ENCODE measurements at places on chromosomes 12 and 14.

DNA sequence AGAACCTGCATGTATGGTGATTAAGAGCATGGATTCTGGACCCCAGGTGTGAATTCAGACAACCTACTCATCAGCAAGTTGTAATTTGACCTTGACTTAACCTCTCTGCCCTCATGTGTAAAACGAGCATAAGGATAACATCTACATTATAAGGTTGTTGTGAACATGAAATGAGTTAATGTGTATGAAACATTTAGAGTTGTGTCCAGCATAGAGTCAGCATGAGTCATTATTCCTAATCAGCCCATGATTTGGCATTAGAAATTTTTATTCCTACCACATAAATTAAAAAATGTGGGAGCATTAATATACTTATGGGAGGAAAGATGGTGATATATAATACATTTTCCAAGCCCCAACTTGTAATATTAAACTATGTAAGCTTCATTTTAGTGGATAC is 95.9 kb upstream of the DDHD1 start:
- no peak for DNase-seq

DNA sequence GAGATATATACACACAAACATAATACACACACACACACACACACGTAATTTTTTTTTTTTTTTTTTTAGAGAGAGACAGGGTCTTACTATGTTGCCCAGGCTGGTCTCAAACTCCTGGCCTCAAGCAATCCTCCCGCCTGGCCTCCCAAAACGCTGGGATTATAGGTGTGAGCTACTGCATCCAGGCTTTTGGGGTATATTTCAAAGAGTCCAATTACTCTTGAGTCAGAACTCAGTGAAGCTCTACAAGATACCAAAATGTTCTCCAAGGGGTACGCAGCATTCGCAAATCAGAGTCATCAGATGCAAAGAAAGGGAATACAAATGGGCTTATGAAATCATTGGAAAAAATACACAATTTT is 54.0 kb downstream of the PHLDA1 start:
- no peak for DNase-seq

- no peak for DNase-seq
Observed at GRCh38 chr14:96502621-96503305, 581 bp downstream of the PAPOLA start.

GRCh38 chr12:32569259-32569658 is 109.8 kb upstream of the DNM1L start:
- peak; percentile 0 for DNase-seq

DNA sequence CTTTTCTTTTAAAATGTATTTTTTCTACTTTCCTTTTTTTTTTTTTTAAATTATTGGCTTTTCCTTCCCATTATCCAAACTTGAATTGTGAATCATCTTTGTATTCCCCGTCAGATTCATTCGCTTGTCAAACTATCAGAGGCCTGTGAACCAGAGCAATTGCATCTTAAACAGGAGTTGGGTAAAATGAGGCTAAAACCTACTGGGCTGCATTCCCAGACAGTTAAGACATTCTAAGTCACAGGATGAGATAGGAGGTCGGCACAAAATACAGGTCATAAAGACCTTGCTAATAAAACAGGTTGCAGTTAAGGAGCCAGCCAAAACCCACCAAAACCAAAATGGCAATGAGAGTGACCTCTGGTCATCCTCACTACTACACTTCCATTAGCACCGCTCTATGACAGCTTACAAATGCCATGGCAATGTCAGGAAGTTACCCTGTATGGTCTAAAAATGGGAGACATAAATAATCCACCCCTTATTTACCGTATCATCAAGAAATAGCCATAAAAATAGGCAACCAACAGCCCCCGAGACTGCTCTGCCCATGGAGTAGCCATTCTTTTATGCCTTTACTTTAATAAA is 19.9 kb downstream of the FUT8 start:
- DNase-seq = no peak

DNA sequence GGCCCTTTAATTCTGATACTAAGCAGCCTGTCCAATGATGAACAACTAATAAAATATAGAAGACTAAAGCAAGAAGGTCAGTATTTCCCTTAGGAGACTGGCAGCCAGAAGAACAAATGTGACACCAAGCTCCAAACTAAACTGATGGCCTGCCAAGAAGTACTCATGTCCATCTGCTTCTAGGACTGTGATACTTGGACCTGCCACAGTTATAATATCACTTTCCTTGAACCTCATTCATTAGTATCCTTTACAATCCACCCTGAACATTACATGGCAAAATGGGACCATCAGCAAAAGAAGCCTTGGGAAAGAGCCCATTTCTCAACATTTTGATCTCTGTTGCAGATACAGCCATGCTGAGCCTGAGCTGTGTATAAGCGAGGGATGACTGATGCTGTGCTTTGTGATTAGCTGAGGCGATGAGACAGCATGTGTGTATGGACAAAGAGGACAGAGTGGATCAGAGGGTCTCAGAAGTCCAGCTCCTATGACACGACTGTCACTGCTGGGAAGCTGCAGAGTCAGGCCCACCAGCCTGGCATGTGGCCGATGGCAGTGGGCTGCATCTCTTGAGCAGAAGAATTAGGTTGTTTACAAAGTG is 73.9 kb downstream of the TGFB3 start:
- DNase-seq = no peak

DNA sequence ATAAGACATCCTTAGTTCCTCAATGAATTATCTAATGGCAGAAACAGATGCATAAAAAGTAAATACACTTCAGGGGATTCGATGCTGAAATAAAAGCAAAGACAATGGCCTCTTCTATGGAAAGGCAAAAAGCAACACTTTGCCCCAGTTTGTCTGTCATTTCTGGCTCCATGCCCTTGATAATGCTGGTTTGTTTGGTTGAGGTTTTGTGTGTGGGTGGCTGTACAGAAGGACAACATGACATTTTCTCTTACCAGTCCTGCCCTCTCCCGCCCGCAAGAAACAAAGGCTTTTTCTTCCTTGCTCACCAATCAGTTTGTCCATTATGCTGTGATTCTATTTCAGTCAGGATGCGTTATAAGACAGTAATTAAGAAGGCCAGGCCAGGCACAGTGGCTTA is 18.1 kb upstream of the WDR89 start:
- no peak for DNase-seq

- DNase-seq = no peak
Observed at GRCh38 chr12:118850244-118850825, 131.0 kb upstream of the SRRM4 start.

GRCh38 chr12:46985816-46986215 is 93.6 kb upstream of the PCED1B start:
- no peak for DNase-seq

- no peak for DNase-seq
Observed at GRCh38 chr12:64103825-64104740, 118.0 kb downstream of the KICS2 start.

GRCh38 chr12:113422030-113422885 is at the start of gene SDSL:
Gene SDSL, plus strand, starts transcription at chr12:113422380. Its CDS starts 5,603 bp downstream, at chr12:113427983.
- peak; percentile 38 for DNase-seq

DNA sequence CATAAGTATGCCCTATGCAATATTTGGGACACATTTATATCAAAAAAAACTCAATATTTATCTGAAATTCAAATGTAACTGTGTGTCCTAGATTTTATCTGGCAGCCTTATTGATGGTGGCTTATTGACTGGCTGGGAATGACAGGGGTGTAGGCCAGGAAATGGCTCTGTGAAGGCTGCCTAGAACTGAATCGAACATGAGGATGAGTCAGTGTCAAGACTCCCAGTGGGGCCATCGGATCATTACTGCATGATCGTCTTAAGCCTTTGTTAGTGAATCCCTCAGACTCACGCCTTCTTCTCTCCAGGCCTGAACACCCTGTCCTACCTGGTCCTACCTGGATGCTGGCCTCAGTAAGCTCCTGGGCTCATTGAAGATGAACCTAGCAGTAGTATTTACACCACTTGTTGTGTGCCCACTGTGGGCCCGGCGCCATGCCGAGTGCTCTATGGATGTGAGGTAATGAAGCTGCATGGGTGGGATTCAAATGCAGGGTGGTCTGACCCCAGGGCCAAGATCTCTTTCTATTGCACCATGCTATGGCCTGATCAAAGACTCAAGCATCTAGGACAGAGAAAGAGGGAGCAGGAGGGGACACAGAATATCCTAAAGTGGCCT is 21.0 kb upstream of the FAIM2 start:
- no peak for DNase-seq

GRCh38 chr12:6699989-6700645 is 498 bp downstream of the PIANP start:
- DNase-seq = no peak

DNA sequence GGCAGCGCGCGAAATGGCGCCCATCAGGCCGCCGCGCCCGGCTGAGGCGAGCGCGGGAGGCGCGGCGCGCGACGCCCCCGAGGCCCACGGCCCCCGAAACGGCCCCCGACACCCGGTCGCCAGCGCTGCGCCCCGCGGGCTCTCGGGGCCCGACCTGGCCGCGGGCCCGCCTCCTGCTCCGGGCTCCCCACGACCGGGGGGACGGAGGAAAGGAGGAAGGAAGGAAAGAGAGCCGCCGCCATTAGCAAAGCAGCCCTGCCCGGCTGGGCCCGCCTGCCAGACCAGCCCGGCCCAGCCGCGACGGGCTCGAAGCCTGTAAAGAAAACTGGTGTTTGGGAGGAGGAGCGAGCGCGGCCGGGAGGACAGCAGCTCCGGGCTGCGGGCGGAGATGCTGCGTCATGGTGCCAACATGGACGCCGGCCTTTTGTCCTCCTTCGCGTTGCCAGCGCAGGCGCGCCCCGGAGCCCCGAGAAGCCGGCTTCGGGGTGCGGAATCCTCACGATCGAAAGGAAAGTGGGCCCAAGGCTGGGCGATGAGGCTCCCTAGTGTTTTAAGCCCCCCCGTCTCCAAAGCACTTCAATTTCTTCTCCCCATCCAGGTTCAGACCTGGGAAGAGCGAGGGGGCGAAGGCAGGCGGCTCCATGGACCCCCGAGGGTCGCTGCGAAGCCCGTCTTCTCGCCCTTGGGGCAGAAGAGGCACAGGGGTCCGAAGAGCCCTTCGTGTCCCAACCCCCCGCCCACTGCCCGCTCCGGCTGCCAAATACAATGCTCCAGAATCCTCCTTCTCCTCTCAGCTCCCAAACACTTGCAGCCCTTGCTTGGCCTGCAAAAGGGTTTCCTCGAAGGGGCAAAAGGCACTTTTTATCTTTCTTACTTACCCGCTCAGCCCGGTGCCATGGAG is 2.9 kb upstream of the SETD1B start:
- DNase-seq = peak; percentile 42

- no peak for DNase-seq
Observed at GRCh38 chr12:48023386-48023785, 19.1 kb upstream of the COL2A1 start.

- no peak for DNase-seq
Observed at GRCh38 chr12:57727758-57728395, 10.7 kb downstream of the AGAP2 start.

DNA sequence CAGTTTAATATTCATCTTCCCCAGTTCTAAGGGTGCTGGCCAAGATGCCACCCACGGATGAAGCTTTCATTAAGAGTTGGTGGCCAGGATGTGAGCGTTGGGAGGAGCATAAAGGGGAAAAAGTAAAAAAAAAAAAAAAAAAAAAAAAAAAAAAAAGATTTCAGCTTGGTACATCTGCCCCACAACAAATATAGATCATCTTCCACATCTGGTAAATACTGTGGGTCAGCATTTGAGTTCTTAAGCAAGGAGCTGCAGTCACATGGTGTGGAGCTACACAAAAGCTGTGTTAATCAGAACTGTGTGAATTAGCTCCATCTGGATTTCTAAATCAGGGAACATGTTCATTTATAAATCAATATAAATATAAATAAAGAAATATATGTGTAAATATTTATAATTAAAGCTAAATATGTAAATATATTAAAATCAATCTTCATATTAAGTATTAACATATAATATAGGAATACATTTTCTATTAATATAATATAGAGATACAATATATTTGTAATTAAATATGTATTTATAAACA is 262.3 kb downstream of the NUAK1 start:
- no peak for DNase-seq

- DNase-seq = no peak
Observed at GRCh38 chr14:50089208-50089607, 27.2 kb downstream of the VCPKMT start.
